ENCODE measurements at places on chromosomes 13 and 19.

DNA sequence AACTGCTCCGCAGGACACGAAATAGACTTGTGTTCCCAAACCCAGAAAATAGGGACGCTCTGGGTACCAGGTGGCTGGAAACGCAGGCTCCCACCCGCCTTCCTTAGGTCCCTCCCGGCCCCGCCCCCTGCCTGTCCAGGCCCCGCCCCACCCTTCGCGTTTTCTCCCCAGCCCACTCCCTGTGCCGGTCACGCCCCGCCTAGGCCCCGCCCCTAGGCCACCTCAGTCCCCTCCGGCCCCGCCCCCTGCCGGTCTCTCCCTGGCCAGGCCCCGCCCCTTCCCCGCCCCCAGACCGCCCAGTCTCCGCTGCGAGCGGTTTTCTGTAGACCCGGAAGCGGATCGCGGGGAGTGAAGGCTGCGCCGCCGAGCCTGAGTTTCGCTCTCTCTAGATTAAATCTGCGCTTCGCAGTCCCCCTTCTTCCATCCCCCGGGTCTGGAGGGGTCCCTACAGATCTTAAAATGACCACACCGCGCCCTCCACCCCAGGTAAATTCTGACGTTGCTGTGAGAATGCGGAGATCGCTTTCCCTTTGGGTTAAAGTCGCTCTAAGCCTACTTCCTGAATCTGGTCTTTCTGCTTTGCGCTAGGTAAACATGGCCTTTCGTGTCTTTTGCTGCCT is 3.7 kb upstream of the ZNF665 start:
- H3K36me3 ChIP-seq, result peaks cover 45% of the 10 kb centered on the region
- no peaks in the 10 kb centered on the region for H3K27me3 ChIP-seq
- DNase-seq, result peak; percentile 95
- peak overlapping the region; percentile 93 for H3K4me3 ChIP-seq
- H3K4me1 ChIP-seq, result peaks cover 17% of the 10 kb centered on the region
- H3K27ac ChIP-seq, result peak overlapping the region; percentile 97

- peaks cover 7% of the 10 kb centered on the region for H3K36me3 ChIP-seq
- H3K4me3 ChIP-seq, result peak overlapping the region; percentile 95
- H3K4me1 ChIP-seq, result peaks cover 49% of the 10 kb centered on the region
- H3K27me3 ChIP-seq, result no peaks in the 10 kb centered on the region
- H3K27ac ChIP-seq, result peak overlapping the region; percentile 97
Measured at GRCh38 chr19:47512948-47513319, 1.9 kb downstream of the NAPA start.

DNA sequence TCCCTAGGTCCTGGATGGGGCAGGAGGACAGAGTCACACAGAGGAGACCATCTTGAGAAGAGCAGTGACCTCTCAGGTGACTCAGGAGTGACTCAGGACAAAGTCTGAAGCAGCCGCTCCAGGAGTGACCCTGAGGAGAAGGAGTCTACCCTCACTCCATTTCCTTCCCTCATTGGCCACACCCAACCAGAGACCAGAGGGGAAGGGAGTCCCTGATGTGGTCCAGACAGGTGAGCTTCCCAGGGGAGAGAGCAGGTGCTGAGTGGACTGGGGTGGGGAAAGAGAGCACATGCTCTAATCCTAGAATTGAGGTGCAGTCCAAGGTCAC is 75.5 kb upstream of the MEDAG start:
- peaks cover 3% of the 10 kb centered on the region for H3K4me1 ChIP-seq
- H3K36me3 ChIP-seq, result no peaks in the 10 kb centered on the region
- peaks cover 6% of the 10 kb centered on the region for H3K27me3 ChIP-seq
- no peak overlapping the region for H3K27ac ChIP-seq

- no peaks in the 10 kb centered on the region for H3K27me3 ChIP-seq
- no peak for DNase-seq
- H3K27ac ChIP-seq, result peak overlapping the region; percentile 72
- peaks cover 9% of the 10 kb centered on the region for H3K36me3 ChIP-seq
- peak overlapping the region; percentile 84 for H3K4me3 ChIP-seq
Measured at GRCh38 chr19:55649268-55650125, 1.5 kb downstream of the CCDC106 start.

- H3K36me3 ChIP-seq, result no peaks in the 10 kb centered on the region
- H3K27me3 ChIP-seq, result peaks cover 65% of the 10 kb centered on the region
- no peak overlapping the region for H3K27ac ChIP-seq
- no peaks in the 10 kb centered on the region for H3K4me1 ChIP-seq
- no peak overlapping the region for H3K4me3 ChIP-seq
- no peak for DNase-seq
Measured at GRCh38 chr13:113129480-113129879, 6.9 kb downstream of the F10 start.

DNA sequence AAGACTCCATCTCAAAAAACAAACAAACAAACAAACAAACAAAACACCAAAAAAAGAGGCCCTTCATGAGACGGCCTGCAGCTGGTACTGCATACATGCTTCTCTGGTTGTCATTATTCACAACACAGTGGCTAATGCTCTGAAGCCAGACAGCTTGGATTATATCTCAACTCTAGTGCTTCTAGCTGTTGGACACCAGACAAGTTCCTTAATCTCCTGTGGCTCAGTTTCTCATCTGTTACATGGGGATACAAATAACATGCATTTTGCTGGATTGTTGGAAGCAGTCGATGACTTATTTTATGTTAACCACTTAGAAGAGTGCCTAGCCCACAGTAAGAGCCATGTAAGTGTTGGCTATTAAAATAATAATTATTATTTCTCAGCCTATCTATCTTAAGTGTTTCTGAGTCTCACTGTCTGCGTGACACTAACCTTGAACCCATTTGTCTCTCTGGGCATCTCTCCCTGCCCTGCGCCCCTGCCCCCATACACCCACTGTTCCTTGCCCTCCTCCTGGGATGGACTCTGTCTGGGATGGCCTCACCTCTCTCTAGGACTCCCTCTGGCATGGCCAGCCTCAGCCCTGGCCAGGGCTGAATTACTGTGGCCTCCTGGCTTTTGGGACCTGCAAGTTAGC is 3.1 kb upstream of the JUNB start:
- H3K4me1 ChIP-seq, result peaks cover 23% of the 10 kb centered on the region
- no peak for DNase-seq
- H3K27me3 ChIP-seq, result no peaks in the 10 kb centered on the region
- H3K4me3 ChIP-seq, result no peak overlapping the region

GRCh38 chr13:24293746-24294145 is 15.6 kb upstream of the C1QTNF9 start:
- peaks cover 53% of the 10 kb centered on the region for H3K36me3 ChIP-seq
- H3K4me3 ChIP-seq, result no peak overlapping the region
- no peak for DNase-seq
- H3K27me3 ChIP-seq, result no peaks in the 10 kb centered on the region

- peaks cover 10% of the 10 kb centered on the region for H3K27me3 ChIP-seq
- H3K27ac ChIP-seq, result no peak overlapping the region
- DNase-seq, result no peak
- H3K36me3 ChIP-seq, result no peaks in the 10 kb centered on the region
Measured at GRCh38 chr13:78139765-78140164, 221.1 kb upstream of the EDNRB start.
